ENCODE measurements at places on chromosomes 13 and 19.

- DNase-seq, result no peak
These were observed 144.4 kb downstream of the DIAPH3 start for GRCh38 chr13:60019119-60019993.

DNA sequence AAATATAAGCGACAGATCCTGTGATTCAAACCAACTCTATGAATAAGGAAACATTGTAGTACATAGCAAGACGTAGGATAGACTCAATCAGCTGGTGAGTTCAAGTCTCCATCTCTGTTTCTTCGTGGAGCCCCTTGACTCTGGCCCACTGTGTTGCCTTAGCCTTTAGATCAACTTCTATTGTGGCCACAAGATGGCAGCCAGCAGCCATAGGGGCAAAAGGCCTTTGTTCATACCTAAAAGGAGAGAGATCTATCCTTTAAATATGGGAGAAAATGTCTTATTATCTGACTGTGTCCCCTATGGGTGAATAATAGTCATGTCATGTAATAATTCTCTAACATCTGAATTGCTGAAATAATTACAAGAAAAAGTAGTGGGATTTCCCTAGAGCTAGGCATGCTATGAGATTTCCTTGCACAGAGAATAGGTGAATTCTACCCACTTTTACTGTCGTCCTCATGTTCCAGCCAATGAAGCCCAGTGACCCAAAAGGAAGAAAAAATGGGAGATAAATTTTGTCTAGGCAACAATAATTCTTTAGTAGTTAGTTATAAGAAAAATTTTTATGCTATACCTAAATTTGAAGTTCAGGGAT is 129.4 kb downstream of the PCDH20 start:
- peak; percentile 26 for DNase-seq

DNA sequence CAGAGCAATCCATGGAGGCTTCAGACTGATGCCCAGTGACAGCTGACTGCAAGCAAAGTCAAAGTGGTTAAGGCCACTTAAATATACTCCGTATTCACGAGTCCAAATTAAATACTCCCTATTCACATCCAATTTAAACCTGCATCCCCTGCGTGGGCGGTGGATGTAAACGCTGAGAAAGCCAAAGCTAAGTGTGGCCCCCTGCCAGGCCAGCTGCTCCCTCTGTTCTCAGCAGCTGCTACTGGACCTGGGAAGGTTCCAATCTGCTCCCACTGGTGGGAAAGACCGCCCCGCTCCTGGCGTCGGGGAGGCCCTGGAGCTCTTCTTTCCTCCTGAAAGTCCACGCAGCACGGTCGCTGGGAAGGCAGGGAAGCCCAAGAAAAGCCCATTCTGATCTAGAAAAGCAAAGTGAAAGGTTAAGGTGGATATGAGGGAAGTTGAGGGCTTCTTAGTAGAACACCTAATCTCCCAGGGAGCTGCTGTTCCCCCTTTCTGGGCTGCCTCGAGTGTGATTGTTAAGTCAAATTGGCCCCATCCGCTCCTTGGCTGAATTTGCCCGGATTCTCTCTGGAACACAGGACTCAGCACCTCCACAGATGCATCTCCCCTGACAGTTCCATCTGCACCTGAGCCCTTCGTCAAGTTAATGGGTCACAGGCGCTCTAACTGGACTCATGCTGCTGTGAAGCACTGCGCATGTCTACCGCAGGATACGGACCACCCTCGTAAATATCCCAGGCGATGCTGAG is 205.5 kb downstream of the USP12 start:
- no peak for DNase-seq

- DNase-seq, result peak; percentile 80
These were observed 13.0 kb upstream of the KCNN1 start for GRCh38 chr19:17953869-17954268.

- DNase-seq, result peak; percentile 74
These were observed 37.5 kb downstream of the SUGP2 start for GRCh38 chr19:18995804-18996241.

DNA sequence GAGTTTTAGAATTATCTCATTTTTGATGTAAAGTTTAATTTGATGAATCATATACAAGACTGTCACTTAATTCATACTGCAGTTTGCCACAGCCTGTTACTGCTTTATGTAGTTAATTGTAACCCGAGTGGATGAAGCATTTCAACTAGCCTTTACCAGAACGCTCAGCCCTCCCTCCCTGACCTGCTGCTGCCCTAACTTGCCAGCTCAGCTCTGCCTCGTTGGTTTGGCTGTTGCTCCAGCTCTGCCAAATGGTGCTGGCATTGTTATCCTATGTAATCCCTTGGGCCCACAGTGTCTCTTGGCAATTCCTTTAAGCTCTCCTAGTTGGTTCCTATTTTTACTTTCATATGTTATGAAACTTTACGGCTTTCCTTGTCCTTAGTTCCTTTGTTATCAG is 113.3 kb downstream of the LMO7 start:
- DNase-seq, result no peak

Measured in hematopoietic multipotent progenitor cell treated with erythropoietin and hydrocortisone succinate and interleukin-3 and kit ligand, for 6 days (in vitro differentiated cells).